Stimulated activated CD4-positive, alpha-beta T cell treated with anti-CD3 and anti-CD28 coated beads, Interleukin-4, amount 100 ng/mL, for 4 hours (primary cell): ENCODE measurements at places on chromosomes 11 and 22.

DNA sequence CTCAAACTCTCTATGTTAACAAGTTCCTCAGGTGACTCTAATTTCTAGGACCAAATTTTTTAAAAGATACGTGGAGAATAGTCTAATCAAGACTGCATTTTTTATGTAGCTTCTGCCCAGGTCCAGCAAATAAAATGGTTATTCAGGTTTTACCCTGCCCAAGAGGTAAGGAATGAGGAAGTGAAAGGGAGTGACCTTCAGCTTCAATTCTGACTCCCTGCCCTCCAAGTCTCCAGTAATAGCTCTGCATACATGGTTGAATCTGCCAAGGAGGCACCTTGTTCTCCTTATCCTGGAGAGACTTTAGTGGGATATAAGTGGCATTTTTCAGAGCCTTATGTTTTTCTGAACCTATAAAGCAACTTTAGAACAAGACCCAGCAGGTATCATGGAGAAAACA lies 15.5 kb downstream of the MUC15 start:
- DNase-seq = no peak

GRCh38 chr11:116874251-116874650 lies 36.8 kb upstream of the APOA1 start:
- no peak for DNase-seq

- peak; percentile 78 for DNase-seq
These were observed 568 bp upstream of the KMT5B start for GRCh38 chr11:68213555-68214172.

DNA sequence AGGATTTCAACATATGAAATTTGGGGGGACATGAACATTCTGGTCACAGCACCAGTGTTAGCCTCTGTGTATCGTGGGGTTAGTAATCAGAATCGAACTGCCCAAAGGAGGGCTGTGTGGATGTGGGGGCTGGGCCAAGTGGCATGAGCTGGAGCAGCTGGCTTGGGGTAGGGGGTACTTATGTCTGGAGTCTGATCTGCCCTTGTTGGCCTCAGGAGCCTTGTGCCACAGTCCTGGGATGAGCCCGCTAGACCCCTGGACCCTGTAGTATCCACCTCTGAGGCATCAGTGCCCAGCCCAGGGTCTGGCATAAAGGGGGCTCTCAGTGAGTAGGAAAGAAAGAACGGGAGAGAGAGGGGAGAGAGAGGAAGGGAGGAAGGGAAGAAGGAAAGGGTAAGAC lies 67.3 kb downstream of the LRRC32 start:
- DNase-seq = no peak

DNA sequence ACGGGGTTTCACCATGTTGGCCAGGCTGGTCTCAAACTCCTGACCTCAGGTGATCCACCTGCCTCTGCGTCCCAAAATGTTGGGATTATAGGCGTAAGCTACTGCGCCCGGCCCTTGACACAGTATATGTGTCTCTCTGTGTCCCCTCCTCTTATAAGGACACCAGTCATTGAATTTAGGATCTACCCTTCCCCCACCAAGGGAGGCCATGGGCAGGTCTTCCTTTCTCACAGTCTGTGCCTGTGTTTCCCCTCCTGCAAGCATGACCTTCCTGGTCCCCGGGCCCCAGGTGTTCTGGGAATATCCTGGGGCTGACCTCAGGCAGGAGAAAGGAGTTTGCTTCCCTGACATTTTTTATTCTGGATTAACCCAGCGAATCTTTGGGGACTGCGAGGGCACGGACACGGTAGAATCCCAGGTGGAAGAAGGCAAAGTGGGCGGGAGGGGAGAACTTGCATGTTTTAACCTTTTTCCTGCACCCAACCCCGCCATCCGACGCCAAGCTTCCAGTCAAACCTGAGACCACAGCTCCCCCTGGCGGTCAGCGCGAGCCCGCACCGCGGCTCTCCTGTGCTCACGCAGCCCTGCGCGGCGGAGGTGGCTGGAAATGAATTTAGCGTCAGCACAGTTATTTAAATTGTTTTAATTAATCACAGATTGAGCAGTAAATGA lies 42.1 kb upstream of the ISX start:
- peak; percentile 14 for DNase-seq

DNA sequence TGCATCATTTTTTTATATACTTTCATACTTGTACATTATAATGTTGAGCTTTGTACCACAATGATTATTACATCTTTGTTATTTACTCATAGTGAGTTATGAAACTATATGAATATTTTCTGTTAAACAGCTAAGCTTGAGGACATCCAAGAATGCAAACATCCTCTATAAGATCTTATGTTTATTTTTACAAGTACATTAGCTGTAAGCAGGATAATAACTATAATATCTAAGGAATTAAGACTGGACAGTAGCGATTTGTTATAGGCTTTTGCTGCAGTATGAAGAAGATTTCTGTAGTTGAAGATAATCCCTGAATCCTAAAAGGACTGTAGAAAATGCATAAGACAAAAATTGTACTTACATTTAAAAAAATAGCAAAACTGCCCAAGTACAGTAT lies 176.0 kb downstream of the METTL15 start:
- no peak for DNase-seq

DNA sequence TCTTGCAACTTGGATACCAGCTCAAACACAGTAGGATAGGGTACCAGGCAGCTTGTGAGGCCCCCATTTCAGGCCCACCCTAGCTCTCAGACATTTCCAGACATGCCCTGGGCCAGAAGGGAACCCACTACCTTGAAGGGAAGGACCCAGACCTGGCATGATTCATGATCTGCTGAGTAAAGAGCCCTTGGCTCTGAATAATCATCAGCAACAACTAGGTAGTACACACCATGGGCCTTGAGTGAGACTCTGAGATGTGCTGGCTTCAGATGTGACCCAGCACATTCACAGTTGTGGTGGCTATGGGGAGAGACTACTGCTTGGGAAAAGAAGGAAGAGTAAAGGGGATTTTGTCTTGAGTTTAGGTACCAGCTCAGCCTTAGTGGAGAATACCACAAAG lies 23.6 kb downstream of the JRKL start:
- no peak for DNase-seq

GRCh38 chr22:32142600-32142999 lies 16.5 kb downstream of the C22orf42 start:
- no peak for DNase-seq

GRCh38 chr22:42202048-42202447 lies 68.4 kb downstream of the TCF20 start:
- no peak for DNase-seq

DNA sequence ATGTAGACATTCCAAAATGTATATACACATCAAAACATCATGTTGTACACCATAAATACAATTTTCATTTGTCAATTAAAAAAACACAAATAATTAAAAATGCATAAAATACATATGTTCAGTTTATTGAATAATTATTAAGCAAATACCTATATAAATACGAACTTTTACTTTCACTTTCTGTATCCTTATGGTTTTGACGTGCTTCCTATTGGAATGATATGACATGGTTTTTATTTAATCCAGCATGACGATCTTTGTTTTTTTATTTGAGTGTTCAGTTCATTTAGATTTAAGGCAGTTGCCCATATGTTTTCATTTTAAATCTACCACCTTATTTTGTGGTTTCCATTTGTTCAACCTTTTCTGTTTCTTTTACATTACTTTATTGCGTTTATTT lies 198.3 kb upstream of the PLET1 start:
- no peak for DNase-seq

- DNase-seq = no peak
These were observed 27.9 kb downstream of the SHANK3 start for GRCh38 chr22:50700387-50701075.

DNA sequence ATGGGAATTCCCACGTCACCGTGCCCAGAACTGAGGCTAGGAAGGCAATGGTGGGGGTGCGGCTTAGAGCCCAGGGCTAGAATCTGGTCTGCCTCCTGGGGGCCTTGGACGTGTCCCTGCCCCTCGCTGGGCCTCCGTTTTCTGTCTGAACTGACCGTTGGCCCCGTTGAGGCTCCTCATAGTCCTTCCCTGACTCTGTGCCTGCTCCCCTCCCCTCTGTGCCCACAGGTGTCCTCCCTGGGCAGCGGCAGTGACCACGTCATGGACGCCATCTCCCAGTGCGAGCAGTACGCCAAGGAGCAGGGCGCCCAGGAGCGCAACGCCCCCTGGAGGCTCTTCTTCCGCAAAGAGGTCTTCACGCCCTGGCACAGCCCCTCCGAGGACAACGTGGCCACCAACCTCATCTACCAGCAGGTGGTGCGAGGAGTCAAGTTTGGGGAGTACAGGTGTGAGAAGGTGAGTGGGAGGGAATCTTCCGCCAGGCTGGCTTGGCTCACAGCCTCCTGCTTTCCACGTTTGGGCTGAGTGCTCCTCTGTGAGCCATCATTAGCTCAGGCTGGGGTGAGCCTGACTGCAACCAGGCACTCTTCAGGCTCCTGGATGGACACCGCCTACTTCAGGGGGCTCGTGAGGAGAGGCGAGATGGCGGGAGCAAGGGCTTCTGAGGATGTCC lies 63.9 kb downstream of the MYO7A start:
- peak; percentile 59 for DNase-seq

- DNase-seq = no peak
These were observed 9.2 kb downstream of the CEP57 start for GRCh38 chr11:95799546-95799945.

- DNase-seq = no peak
These were observed 258.9 kb downstream of the SWAP70 start for GRCh38 chr11:9922806-9923205.

- no peak for DNase-seq
These were observed 76.7 kb downstream of the FAR1 start for GRCh38 chr11:13745165-13745564.

DNA sequence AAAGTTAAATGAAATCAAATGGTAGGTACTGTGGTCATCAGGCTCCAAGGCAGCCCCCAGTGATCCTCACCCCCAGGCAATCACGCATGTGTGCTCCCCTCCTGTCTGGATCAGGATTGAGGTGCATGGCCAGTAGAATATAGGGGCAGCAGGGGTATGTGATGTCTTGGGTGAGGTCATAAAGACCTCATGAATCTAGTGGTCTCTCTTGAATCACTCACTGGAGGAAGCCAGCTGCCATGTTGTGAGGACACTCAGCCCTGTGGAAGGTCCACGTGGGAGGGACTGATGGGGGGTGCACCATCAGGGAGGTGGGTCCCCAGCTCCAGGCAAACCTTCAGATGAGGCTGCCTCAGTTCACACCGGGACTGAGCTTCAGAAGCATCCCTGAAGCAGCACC lies 6.8 kb upstream of the IL17REL start:
- DNase-seq = no peak

DNA sequence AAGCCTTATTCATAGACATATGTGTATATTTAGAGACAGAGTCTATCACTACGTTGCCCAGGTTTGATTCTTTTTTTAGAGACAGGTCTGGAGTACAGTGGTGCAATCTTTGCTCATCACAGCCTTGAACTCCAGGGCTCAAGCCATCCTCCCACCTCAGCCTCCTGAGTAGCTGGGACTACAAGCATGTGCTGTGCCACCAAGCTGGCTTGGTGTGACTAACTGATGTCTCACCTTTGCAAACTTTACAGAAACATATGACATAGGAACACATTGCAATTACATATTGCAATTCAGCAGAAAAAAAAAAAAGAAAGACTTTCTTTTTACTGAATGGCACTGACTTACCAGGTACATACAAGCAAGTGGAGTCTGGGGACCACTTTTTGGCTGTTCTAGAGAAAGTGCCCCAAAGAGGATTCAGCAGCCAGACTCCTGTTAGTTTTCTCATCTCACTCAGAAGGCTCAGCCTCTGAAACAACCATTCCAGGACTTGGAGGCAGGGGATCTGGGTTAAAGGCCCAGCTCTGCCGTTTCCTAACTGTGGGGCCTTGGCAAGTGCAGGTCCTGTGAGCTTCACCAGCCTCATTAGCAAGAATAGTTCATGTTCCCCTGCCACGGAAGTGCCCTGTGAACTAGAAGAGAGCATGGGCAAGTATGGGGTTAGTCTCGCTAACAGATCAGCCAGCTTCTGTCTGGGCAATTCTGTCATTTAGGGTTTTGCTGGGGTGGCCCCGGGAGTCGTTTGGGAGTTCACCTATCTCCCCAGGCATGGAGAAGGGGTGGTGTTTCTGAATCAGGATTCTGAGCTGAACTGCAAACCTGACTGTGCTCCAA lies 11.3 kb upstream of the NFAM1 start:
- peak; percentile 10 for DNase-seq

DNA sequence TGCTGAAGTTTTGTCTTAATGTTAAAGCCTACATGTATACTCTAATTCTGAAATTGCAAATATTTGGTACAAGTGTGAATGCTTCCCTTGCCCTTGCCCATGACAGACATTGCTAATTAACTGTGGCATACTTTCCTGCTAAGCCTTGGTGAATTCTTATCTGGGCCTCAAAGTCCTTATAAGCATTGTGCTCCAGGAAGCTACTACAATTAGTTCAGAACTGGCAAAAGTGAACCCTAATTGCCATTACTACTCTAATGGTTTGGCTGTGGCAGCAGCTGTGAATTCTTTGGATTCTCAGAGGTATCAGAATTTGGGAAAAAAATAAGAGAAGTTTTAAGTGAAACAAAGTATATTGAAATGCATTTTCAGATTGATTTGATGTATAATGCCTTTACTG lies 24.3 kb downstream of the EMSY start:
- no peak for DNase-seq

- DNase-seq = no peak
These were observed 75.4 kb downstream of the MPPED2 start for GRCh38 chr11:30510750-30511149.

DNA sequence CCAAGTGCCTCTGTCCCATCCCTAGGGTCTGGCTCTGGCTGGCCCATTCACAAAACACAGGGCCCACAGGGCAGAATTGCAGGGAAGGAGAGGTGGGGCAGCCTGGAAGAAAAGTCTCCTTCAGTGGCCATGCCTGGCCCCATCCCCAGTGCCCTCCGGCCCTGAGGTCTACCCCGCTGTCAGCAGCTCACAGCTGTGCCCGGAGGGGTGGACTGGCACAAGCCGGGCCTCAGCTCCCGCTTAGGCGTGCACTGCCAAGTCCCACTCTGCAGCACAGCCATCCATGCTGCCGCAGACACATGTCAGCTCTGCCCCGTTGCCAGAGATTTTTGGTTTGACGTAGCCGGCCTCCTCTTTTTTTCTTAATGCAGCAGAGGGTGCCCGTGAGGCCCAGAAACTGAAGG lies 3.9 kb upstream of the SCN2B start:
- DNase-seq = no peak

GRCh38 chr11:85133636-85134035 lies 493.5 kb downstream of the DLG2 start:
- no peak for DNase-seq

DNA sequence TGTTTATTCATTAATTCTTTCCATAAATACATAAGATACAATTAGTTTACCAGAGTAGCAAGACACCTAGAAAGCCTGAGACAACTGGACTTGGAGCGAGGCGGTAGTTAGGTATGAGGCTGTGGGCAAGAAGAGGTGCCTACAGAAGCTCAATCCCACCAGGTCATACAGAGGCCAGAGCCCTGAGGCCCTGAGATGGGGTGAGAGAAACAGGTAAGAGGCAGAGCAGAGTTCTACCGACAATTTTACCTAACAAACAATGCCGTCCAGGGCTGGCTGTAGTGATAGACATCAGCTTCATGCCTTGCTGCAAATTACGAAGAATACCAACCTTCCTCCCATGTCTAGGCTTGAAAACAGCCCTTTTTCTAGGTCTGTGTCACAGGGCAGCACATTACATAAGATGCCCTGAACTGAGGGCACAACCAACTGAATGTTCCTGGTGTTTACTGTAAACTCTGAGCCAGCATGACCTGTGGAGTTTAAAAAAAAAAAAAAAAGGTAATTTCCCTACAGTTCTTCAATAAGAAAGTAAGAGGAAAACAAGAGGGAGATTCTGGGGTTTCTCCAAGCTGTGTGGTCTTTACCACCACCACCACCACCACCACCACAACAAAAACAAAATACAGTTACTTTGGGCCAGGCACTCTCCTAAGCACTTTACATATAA lies 105.8 kb downstream of the GAB2 start:
- no peak for DNase-seq
